H4 (cell line): ENCODE measurements at places on chromosomes 1 and 21.
A peak's percentile ranks its signal among the peaks of the same experiment; 100 is the strongest.

GRCh38 chr1:33997127-33998036, 133.5 kb downstream of the HMGB4 start:
- no peak for DNase-seq

GRCh38 chr1:206489980-206490770, 17.2 kb upstream of the RASSF5 start:
- DNase-seq, result peak; percentile 62

DNA sequence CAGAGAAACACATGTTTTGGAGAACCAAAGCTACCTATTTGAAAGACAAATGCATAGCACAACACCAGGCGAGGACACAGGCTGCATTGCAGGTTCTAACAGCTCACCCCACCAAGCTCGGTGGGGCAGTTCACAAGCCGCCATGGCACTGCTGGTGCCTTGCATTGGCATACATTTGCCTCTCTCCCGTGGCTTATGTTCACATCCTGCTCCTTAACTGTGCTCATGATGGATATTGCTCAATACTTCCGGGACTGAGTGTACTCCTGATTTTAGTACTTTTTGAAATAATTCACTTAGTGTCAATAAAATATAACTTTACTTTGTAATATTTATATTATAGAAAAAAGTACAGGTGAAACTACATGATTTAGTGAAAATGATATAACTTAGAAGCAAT, 1187.4 kb upstream of the NCAM2 start:
- DNase-seq, result peak; percentile 17

- no peak for DNase-seq
These were observed 75.5 kb upstream of the PDC start for GRCh38 chr1:186536273-186536890.

GRCh38 chr1:196180847-196181593, 427.2 kb downstream of the KCNT2 start:
- peak; percentile 85 for DNase-seq

DNA sequence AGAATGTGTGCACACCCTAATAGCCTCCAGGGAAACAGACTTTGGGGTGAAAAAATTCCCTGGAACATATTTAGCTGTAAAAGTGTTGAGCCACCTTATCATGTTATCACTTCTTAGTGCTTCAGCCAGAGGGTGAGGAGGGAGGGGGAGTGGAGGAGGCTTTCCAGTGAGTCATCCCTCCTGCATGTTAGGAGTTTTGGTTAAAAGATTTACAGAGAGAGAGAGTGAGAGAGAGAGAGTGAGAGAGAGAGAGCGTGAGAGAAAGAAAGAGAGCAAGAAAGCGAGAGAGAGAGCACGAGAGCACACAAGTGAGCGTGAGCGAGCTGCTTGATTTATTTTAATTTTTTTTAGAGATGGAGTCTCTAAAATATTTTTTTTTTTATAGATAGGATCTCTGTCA, 13.5 kb upstream of the CACNA1E start:
- DNase-seq, result peak; percentile 35

- DNase-seq, result no peak
These were observed 1.7 kb upstream of the TMEM240 start for GRCh38 chr1:1541956-1542765.

GRCh38 chr1:26536081-26536480, 6.5 kb downstream of the RPS6KA1 start:
- no peak for DNase-seq

GRCh38 chr1:95117207-95118066, at the start of gene TLCD4:
Gene TLCD4 (plus strand): TSS chr1:95117355. CDS start chr1:95143902, 26,547 bp downstream.
- DNase-seq, result no peak

DNA sequence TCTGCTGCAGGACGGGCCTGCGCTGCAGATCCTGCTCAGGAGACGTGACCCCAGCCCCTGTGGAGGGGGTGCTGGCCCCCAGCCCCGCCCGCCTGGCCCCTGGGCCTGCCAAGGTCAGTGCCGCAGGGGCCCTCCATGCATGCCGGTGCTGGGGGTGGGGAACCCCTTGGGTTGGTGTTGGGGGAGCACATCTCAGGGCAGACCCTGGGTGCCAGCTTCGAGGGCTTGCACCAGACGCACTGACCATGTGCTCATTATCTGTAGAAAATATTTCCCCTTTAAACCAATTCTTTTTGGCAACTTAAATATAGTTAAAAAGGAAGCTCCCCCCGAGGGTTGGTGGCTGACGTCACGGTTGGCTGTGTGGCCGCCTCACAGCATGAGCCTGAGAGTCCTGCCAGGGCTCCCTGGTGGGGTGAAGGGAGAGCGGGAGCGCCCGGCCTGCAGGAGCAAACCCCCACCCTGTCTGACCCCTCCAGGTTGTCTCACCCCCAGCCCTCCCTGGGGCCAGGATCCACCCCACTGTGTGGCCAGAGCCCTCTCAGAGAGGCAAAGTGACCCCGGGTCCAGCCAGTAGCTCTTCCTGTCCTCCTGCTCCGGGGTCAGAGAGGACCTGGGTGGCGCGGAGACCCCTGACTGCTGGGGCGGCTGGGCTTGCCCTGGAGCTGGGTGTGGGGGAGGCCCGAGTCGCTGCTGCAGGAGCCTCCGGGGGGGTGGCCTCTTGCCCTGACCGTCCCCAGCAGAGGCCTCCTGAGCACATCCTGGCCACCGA, 5.3 kb upstream of the PFKL start:
- DNase-seq, result no peak
